ENCODE measurements at places on chromosomes 16 and 17. TPM values are rescaled to one million over a fixed set of nuclear protein-coding genes. Genes with fewer than 3 reads are reported as not detected.

DNA sequence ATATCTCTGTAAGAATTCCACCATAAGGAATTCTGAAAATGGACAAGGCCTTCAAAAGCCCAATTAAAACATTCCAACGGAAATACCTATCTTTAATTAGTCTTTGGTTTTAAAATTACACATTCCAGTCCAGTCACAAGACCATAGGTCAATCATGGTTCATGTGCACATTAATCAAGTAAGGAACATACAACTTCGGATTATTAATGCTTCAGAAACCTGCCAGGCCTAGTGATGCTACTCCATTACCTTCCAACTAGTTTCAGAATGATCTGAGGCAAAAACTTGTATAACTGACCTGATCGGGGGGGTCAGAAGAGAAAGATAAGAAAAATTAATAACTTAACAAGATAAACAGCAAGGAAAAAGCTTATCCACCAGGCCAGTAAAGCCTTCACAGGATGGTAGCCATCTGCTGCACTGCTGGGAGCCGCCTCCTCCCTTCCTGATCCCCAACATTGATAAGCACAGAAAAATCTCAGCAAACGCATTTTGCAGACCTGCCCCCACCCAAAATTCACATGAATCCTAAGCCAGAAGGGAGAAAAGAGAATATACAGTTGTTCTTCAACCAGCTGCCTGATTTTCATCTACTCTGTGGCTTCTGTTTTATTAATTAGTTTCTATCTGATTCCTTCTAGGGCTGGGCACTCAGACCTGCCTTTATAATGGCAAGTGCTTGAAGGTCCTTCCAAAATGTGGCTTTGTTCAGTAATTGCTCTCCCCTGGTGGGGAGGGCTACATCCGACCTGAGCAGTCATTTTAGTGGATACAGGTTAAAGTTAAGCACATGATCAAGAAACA is 6.0 kb downstream of the SDR42E1 start:
- no peak for DNase-seq

DNA sequence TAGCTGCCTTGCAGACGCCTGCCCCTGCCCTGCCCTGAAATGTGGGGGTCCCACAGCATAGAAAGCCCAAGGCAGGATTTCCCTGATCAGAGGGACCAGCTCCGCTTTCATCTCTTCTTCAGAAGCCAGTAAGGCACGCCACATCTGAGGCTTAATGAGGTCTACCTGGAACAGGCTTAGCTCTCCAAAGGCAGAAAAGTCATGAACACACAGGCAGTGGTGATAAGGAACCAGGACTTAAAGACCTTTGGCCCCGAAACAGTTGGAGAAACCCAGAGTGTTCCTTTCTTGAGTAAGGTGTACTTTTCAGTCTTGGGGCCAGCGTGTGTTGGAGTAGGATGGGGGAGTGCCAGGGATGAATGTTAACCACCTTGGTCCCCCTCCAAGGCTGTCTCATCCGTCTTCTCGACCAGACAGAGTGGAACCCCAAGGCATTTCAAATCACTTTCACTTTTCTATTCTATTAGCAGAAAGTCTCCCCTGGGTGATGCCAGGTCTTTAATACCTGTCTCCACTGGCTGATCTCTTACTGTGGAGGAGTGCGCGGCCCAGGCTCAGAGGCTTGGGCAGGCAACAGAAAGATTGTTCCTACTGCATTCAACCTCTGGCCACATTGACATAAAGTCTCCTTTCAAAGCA is 43.9 kb downstream of the TMEM186 start:
- DNase-seq, result no peak

The STAT5A gene
- total RNA-seq, result 127 TPM

GRCh38 chr16:13919330-13919682 is 648 bp upstream of the ERCC4 start:
- DNase-seq, result peak; percentile 46

DNA sequence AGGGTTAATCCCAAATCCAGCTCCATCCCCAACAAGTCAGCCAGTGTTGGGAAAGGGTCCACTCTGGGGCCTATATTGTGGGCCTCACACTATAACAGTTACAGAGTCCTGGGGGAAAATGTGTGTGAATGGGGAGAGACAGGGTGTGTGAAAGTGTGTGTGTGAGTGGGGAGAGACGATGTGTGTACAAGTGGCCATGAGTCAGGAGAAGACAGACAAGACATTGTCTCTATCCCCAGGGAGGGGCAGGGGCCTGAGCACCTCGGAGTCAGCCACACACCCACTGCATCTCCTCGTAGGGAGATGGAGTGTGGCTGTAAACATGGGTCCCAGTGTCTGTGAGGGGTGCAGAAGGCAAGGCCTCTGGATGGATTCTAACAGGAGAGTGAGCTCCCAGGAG is 2.9 kb downstream of the CRHR1 start:
- no peak for DNase-seq

The PAGR1 gene
- total RNA-seq, result 35.2 TPM

The CDH13 gene
- total RNA-seq, result not detected

DNA sequence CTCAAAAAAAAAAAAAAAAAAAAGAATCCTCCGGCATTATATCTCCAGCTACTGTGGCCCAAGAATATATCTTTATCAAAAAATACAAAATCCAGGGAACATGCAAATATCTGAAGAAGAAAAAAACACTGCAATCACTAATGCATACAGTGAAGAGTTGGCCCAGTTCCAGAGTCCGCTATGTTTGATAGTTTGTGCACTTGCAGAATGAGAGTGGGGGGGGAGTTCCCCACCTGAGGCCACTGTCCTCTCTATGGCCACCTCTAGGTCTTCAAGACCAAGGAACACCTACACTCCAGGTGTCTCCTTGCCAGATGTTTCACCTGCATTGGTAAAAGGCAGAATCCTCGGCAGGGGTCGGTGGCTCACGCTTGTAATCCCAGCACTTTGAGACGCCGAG is 4.0 kb downstream of the ZNF785 start:
- DNase-seq, result no peak

The FNDC8 gene
- total RNA-seq, result not detected

- DNase-seq, result no peak
Observed at GRCh38 chr16:4876646-4877379, 29.5 kb downstream of the UBN1 start.

GRCh38 chr17:77722366-77722765 is 236.1 kb upstream of the TNRC6C start:
- peak; percentile 30 for DNase-seq

The TPSD1 gene
- total RNA-seq, result not detected

The PHLPP2 gene
- 7.9 TPM for total RNA-seq

- no peak for DNase-seq
Observed at GRCh38 chr17:52383493-52384100, 225.1 kb upstream of the CA10 start.

The TP53TG3F gene
- not detected for total RNA-seq

The PDXDC1 gene
- 47.0 TPM for total RNA-seq

DNA sequence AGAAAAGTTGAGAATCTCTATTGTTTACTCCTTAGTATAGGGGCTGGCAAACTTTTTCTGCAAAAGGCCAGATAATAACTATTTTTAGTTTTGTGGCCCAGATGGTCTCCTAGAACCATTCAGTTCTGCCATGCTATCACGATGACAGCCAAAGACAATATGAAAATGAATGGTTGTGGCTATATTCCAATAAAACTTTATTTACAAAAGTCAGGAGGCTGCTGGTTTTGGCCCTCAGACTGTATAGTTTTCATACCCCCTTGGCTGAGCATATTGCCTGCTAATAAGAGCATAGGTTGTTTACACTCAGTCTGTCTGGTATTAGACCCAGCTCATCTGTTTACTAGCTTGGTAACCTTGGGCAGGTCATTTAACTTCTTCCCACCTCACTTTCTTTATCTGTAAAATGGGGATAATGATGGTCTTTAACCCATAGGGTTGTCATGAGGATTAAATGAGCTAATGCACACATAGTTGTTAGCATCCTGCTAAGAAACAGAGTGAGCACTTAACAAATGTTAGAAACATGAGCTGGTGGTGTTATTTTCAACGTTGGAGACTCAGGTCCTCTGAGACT is 156.3 kb downstream of the MSI2 start:
- no peak for DNase-seq
